HL-60 (cell line): ENCODE measurements at places on chromosomes 13 and 19.

DNA sequence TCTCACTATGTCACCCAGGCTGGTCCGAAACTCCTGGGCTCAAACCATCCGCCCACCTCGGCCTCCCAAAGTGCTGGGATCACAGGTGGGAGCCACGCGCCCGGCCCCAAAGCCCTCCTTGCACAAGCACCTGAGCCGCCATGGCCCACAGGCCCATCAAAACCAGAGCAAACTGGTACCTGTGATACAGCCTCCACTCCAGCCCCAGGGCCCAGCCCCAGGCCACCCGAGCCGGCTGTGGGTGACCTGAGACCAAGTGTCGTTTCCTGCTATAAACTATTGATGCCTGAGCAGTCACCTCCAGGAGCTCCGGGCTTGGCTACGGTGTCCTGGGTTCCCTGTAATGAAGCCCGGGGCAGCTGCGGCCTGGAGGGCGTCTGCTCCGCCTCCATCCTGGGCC is 9.7 kb upstream of the PTBP1 start:
- no peak for DNase-seq

- no peak for DNase-seq
Measured at GRCh38 chr13:41150058-41150457, 17.5 kb upstream of the KBTBD6 start.

- DNase-seq = no peak
Measured at GRCh38 chr13:85985797-85986196, 186.6 kb upstream of the SLITRK6 start.

- DNase-seq = no peak
Measured at GRCh38 chr13:29911781-29912418, 61.5 kb upstream of the UBL3 start.

DNA sequence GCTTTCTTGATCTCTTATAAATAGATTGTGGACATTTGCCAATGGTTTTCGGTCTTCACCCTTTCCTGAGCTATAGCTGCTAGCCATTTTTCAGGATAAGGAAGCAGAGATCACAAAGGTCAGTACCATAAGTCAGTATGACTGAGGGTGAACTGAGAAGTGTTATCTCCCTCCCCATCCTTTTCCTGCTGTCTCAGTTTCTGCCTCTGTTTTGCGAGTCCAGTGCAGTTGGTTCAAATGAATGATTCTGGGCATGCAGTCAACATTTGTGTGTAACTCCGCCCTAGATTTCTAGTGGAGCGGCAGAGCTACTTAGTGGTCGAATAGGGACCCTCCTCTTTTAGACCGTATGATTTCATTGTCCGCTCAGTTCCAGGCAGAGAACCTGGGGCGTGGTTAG is 460.8 kb upstream of the ARGLU1 start:
- DNase-seq = no peak
